ENCODE measurements at places on chromosomes 7 and 10. TPM values are rescaled to one million over a fixed set of nuclear protein-coding genes. Genes with fewer than 3 reads are reported as not detected.

Gene PRKCQ
- total RNA-seq, result 0.79 TPM

Gene MRLN
- total RNA-seq, result not detected

Gene SLC29A3
- 5.2 TPM for total RNA-seq

Gene NRG3
- total RNA-seq, result 0.38 TPM

Gene GPRIN2
- 0.46 TPM for total RNA-seq

DNA sequence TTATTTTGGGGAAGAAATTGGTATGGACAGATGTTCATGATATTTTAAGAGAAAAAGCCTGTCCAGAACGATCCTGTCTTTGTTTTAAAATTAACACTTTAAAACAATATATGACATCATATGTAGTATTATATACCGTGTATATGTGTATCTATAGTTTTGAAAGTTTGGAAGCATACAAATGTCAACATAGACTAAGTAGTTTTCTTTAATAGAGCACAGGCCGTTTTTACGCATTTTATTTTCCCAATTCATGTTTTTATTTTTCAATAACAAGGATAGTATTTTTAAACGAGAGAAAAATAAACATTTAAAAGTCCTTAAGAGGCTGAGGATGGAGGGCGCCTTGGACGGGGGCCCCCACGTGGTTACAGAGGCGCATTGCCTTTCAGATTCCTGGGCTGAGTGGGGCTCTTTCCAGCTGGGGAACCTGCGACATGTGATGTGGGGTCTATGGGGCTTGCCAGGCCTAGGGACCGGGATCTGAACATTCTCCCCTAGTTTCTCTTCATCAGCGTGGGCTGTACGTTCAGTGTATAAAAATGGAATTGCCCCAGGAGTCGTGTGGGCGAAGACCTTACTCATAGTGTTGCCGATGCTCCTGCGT lies 127.8 kb upstream of the ZNF746 start:
- no peak for DNase-seq

- DNase-seq, result no peak
Measured at GRCh38 chr10:6151087-6151977, 51.4 kb upstream of the PFKFB3 start.

DNA sequence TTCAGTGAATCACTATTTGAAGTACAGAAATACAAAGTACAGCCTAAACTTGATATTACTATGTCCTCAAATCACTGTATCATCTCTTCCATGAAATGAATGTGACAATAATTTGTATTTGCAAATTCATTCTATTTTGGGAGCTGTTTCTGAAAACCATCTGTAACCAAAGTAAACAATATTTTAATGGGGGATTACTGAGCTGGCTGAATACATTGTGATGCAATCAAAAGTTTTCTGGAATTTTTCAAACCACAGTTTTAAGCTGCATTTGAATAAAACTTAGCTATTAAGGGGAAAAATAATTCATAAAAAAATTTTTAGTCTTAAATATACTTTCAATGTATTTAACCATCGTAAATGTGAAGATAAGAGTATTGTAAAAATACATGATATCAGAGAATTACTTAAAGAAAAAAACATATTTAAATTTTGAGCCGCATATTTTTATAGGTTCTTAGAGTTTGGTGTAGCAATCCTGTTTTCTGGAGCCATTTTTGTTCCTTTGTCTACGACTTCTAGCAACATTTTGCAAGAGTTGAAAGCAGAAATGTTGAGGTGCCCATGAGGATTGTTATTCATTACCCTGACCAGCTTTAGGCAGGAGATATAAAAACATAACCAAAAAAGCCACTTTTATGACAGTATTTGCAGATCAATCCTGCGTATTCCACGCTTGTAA lies 45.9 kb upstream of the AGMO start:
- DNase-seq, result no peak

GRCh38 chr7:45865594-45866410 lies 7.1 kb downstream of the CCDC201 start:
- no peak for DNase-seq

GRCh38 chr10:62394556-62395018 lies 20.4 kb downstream of the ZNF365 start:
- DNase-seq, result no peak

- no peak for DNase-seq
Measured at GRCh38 chr7:111842491-111842890, 280.2 kb upstream of the IMMP2L start.

GRCh38 chr7:22972207-22972606 lies 41.7 kb downstream of the HYCC1 start:
- no peak for DNase-seq

All from omental fat pad (tissue), 4 donors.